ENCODE measurements at places on chromosomes 11 and 22.

DNA sequence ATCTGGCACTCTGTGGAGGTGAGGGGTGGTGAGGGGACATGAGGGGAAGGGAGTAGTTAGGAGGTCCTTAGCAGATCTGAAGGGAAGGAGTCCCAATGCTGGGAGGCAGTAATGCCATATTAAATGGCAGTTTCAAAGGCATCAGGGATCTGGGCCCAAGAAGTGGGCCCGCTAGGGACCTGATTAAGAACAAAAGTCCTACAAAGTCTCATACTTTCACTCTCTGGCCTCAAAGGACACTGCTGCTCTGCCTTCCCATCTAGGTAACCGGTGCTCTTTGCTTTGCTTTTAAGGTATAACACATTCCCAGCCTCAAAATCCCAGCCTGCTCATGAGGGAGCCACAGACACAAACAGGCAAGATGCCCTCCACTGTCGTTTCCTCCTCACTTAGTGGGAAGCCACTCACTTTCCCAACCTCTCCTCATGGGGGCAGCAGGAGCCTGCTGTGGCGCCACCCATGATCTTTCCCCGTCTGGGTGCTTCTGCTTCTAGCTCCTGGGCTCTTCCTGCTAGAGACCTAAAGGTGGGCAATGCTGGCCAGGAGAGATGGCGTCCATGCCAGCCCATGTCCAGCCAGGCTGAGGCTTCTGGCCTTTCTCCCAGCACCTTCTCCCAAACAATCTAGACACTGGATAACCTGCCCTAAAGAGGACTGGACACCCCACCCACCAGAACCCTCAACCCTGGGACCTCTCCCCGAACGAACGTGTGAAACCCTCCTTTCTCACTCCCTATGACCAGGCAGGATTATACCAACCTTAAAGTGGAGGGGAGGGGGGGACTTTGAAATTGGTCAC lies 68.3 kb downstream of the PLEKHA7 start:
- no peaks in the 10 kb centered on the region for H3K27me3 ChIP-seq
- H3K27ac ChIP-seq: no peak overlapping the region
- no peaks in the 10 kb centered on the region for H3K4me1 ChIP-seq
- H3K36me3 ChIP-seq: no peaks in the 10 kb centered on the region

DNA sequence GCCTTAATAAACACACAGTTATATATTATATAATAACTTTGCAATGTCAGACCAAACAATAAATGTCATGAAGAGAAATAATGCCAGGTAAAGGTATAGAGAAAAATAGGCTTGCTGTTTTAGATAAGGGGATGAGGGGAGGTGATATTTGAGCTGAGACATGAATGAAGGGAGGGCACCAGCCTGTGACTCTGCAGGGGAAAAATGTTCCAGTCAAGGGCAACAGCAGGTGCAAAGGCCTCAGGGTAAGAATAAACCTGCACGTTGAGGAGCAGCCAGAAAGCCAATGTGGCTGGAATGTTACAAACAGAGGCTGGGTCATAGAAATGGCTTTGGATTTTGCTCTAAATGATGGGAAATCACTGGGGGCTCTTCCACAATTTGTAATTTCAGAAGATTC lies 519.6 kb downstream of the SOX6 start:
- no peak overlapping the region for H3K27ac ChIP-seq
- peak; percentile 47 for DNase-seq
- H3K4me1 ChIP-seq: peaks cover 22% of the 10 kb centered on the region
- H3K36me3 ChIP-seq: no peaks in the 10 kb centered on the region
- no peaks in the 10 kb centered on the region for H3K27me3 ChIP-seq
- H3K4me3 ChIP-seq: no peak overlapping the region

DNA sequence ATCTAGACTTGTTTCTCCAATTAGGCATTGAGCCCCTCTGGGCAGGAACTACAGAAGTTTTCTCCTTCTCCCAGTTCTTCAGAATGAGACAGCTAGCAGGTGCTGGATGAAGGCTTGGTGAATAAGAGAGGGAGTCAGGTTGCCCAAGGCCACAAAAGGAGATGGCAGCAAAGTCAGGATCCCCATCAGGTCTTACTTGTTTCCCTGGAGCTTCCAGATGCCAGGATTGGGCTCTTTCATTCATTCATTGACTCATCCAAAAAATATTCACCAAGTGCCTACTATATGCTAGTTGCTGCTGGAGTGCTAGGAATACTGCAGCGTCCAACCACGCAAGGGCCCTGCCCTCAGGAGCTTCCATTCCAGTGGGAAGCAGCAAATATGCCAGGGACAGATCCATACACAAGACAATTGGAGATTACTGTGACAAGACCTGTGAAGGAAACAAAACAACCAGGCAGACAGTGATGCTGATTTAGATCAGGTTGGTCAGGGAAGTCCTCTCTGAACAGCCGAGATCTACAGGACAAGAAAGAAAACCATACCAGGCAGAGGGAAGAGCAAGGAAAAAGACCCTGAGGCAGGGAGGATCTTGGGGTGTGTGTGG lies 24.6 kb upstream of the LMO1 start:
- no peak for DNase-seq
- no peaks in the 10 kb centered on the region for H3K36me3 ChIP-seq
- H3K4me3 ChIP-seq: no peak overlapping the region
- no peak overlapping the region for H3K27ac ChIP-seq
- peaks cover 5% of the 10 kb centered on the region for H3K27me3 ChIP-seq

DNA sequence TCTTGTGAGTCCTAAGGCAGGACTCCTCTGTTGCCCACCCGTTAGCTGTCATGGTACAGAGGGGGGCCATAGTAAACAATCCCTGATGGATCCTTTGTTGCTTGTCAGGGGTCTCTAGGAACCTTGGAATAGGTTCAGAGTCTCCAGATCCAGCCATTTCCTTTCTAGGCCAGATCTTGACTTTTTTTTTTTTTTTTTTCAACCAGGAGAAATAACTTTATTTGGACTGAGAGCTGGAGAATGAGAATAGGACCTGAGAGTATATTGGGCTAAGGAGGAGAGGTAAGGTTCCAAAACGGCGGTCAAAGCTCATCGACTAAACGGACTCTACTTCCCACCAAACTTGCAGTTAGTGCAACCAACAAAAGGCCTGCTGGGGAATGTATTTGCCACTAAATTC lies 7.7 kb downstream of the CEP164 start:
- H3K27me3 ChIP-seq: no peaks in the 10 kb centered on the region
- peaks cover 19% of the 10 kb centered on the region for H3K36me3 ChIP-seq
- H3K4me3 ChIP-seq: no peak overlapping the region
- no peak overlapping the region for H3K27ac ChIP-seq
- no peak for DNase-seq

DNA sequence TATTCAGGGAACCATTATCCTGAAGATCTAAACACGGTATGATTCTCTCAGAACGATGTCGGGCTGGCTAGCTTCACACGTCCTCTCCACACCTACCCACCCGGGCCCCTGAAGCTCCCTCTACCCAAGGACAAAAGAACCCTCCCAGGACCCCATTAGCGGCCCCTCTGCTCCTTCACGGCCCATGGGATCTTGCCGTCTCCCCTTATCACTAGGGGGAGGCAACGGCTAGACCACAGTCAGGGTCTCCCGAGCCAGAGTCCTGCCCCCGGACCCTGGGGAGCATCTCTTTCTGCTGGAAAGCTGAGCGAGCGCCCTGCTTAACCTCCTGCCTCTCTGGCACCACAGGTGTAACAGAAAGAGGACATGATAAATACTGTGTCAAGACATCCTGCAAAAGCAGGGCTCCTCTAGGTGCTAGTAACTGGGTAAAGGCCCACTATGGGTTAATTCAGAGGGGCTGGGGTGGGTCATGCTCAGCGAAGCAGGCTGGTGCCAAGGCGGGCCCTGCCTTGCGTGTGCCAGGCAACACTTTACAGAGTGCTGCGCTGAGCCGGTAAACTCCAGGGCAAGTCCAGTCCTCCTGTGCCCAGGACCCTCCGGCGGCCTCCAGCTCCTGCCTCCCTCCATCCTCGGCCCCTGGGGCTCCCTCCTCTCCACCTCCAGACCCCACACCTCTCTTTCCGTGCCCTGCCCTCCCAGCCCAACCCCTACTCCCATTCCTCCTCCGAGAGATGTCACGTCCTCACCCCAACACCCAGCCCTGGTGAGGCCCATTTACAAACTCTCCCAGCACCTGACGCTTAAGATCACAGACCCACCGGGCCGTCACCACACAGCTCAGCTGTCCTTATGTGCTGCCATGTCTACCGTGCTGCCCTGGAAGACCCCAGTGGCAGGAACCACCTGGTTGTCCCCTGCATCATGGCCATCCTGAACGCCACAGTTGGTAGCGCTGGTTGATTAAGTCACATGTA lies 3.0 kb downstream of the TOLLIP start:
- peaks cover 26% of the 10 kb centered on the region for H3K4me1 ChIP-seq
- peaks cover 16% of the 10 kb centered on the region for H3K36me3 ChIP-seq
- H3K27me3 ChIP-seq: no peaks in the 10 kb centered on the region
- H3K27ac ChIP-seq: no peak overlapping the region

DNA sequence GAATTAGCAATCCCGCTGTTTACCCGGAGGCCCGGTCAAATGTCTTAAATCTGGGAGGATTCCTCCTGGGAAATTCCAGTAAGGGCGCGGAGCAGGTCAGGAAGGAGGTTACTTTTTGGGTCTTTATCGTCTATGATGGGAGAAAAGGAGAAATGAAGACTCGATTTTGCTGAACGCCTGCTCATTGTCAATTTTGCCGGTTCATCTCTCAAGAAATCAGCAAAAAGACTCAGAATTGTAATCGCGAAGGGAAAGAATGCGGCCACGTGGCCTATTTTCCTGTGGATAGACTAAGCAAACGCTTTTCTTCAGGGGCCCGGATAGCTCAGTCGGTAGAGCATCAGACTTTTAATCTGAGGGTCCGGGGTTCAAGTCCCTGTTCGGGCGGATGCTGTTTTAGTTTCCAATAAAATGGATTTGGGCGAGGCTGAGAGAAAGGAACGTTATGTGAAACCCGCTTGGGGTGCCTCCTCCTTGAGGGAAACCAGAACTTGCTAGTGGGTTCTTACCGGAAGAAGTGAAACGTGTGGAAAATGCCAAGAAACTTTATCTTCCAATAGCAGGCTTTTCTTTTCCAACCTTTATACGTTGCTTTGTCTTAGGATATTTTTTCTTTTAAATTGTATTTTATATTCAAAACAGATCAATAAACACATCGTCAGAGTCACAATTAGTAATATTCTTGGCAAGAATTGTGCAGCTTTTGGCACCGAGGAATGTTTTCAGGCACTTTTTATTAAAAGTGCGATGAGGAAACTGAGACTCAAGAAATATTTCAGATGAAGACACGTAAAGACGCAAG lies 45.0 kb downstream of the OR4D9 start:
- H3K36me3 ChIP-seq: no peaks in the 10 kb centered on the region
- peak; percentile 87 for DNase-seq
- H3K4me3 ChIP-seq: peak overlapping the region; percentile 63
- H3K27me3 ChIP-seq: peaks cover 7% of the 10 kb centered on the region

- no peaks in the 10 kb centered on the region for H3K27me3 ChIP-seq
- H3K4me3 ChIP-seq: no peak overlapping the region
- H3K4me1 ChIP-seq: peaks cover 28% of the 10 kb centered on the region
- peaks cover 29% of the 10 kb centered on the region for H3K36me3 ChIP-seq
- H3K27ac ChIP-seq: no peak overlapping the region
Measured at GRCh38 chr11:45809456-45810395, 4.8 kb downstream of the SLC35C1 start.

- H3K27ac ChIP-seq: no peak overlapping the region
- no peaks in the 10 kb centered on the region for H3K36me3 ChIP-seq
- H3K4me1 ChIP-seq: peaks cover 2% of the 10 kb centered on the region
- H3K4me3 ChIP-seq: no peak overlapping the region
- no peak for DNase-seq
- H3K27me3 ChIP-seq: no peaks in the 10 kb centered on the region
Measured at GRCh38 chr22:40609216-40609615, 27.3 kb downstream of the MRTFA start.

- no peak overlapping the region for H3K27ac ChIP-seq
- peak; percentile 73 for DNase-seq
- no peaks in the 10 kb centered on the region for H3K27me3 ChIP-seq
Measured at GRCh38 chr11:77259641-77260040, 41.8 kb downstream of the GDPD4 start.
